ENCODE measurements at places on chromosomes 12 and 14.
A peak's percentile ranks its signal among the peaks of the same experiment; 100 is the strongest.

GRCh38 chr12:78176643-78177042 lies 345.9 kb downstream of the NAV3 start:
- no peak for DNase-seq

- no peak for DNase-seq
These were observed 328.3 kb downstream of the APAF1 start for GRCh38 chr12:98973395-98973794.

DNA sequence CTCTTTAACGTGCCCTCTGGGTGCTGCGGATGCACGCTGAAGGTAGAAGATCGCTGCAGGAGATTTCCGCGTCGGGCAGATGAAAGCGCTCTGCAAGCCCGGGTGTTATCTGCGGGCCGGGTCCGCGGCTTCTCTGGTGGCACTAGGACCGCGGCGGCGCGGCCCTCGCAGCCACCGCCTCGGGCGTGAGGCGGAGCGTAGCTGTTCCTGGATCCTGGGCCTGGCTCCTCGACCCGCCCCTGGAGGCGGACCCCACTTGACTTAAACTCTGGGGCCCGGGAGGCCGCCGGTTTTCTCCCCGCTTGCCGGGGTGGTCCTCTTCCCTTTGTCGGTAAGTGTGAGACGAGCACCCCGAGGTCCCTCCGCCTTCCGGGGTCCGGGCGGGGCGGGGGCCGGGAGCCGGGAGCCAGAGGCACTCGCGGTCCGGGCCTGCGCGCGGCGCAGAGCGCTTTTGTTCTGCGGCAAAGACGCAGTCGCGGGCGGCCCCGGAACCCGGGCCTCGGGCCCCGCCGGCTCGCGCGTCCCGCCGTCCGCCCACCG lies at the start of gene RESF1:
RESF1 (plus strand) TSS at position 255 of the 540 bp plus-strand sequence. CDS start 21,541 bp downstream, outside the sequence.
- DNase-seq, result peak; percentile 87

GRCh38 chr12:65500091-65500900 lies 221.8 kb downstream of the MSRB3 start:
- no peak for DNase-seq

DNA sequence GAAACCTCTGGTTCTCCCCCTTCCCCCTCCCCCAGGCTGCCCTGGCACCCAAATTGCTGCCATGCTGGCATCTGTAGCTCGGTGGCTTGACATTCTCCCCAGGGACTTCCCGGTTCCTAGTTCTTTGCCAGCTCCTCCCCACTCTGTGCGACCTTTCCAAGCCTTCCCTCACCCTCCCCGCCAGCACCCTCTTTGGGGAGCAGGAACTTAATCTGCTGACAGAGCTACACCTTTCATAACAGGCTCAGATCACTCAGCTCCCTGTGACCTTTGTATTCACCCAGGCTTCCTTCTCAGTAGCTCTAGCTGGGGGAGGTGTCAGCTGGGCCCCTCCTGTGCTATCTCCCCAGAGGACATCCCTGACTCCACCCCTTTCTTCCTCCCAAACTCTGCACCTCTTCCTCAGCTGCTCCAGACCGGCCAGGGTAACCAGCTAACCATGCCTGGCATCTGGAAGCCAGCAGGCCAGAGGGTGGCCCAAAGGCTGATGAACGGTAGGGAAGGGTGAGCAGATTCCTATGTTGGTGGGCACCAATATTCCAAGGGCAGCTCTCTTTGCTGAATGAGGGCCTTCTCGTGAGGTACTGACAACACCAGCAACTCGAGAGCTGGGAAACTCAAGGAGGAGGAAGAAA lies 1.8 kb upstream of the COX14 start:
- DNase-seq, result no peak

GRCh38 chr12:1749019-1749418 lies 58.1 kb downstream of the ADIPOR2 start:
- DNase-seq, result no peak

GRCh38 chr14:33309106-33309505 lies 370.4 kb downstream of the NPAS3 start:
- DNase-seq, result no peak

DNA sequence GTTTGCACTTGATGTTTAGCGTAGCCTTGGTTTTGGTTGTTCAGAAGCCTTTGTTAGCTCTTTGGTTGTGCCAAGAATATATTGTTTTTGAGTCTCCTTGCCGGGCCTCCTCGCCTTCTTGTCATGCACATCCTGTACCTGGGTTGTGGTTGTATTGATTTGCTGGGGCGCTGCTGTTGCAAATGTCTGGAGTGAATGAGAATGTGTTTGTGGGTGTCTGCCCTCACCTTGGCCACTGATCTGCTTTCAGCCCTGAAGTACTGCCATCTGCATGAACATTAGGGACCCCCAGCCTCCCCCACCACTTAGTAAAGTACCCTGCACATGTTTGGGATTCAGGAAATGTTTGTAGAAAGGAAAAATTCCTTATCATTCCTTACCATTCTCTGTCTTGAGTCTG lies 16.5 kb downstream of the PRKCH start:
- no peak for DNase-seq

DNA sequence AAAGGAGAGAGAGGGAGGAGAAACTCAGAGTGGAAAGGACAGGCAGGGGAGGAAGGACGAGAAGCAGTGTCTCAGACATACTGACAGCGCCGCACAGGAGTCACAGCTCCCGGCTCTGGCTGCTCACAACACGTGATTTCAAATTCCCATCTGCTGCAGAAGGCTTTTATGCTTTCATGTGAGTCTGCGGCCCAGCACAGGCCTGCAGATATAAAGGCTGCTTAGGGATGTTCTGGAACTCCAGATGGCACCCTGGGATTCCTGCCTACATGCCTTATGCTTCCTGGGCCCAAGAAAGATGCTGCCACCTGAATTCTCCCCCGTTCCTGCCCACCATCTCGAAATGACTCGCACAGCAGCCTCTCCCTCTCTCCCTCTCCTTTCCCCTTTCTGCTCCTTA lies 89.6 kb downstream of the NUAK1 start:
- DNase-seq, result peak; percentile 74

DNA sequence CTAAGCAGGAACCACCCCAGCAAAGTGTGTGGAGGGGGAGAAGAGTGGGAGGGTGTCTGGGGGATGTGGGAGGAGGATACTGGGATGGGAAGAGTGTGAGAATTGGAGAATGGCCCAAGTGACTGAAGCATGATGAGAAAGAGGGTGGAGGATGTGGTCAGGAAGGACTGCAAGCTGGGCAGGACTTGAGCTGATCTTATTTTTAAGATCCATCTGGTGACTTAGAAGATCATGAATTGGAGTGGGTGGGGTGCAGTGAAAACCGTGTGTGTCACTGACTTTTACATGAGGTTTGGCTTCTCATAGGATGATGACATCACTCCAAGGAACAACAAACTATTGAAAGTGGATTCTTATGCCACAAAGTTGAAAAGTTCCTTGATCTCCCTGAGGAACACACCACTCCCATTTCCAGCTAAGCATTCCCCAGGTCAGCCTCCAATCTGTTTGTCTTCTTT lies 287.5 kb downstream of the GALC start:
- DNase-seq, result peak; percentile 28

DNA sequence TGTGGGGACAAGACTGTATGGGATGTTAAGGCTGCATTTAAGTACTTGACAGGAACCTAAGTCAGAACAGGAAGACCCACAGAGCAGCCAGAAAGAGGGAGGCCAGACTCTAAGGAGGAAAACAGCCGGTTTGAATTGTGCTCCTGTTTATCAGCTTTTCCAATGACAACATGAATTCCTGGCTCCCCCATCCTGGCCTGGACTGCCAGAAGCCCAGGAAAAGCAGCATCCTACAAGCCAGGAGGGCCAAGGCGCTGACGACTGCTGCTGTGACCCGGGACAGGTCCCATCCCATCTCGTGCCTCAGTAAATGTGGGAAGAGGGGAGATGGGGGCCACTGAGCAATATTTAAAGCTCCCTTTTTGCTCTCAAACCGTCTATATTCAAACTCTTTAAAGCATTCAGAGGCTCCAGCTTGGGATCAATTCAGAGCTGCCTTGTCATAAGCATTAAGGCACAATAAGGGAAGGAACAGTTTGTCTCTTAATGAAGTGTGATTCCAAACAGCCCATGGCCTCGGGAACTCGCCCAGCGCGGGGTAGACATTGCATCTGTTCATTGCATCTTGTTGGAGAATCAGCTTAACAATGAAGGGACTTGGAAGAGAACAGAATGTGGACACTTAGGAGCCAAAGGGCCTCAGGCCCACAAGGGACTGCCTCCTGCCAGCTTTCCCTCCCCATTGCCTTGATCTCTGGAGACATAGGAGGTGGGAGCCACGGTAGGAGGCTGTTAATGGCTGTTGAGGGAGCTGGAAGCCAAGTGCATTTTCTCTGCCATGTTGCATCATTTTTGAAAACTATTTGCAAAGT lies 49.6 kb downstream of the CMKLR1 start:
- DNase-seq, result no peak

DNA sequence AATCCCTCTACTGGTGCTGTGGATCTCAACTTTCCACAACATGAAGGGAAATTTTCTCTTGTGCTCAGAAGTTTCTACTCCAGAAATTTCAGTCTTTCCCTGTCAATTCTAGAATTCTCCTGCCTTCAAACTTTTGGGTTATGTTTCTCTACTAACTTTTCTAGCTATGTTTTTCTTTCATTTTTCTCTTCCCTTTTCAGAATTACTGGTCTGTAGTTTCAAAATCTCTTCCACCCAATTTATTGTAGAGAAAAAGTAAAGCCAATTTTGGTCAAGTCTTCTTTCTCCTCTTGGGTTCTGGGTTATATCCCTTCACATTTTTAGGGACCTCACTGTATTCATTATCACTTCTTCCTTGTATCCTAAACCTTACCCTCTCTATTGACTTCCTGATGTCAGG lies 18.9 kb downstream of the CNTN1 start:
- no peak for DNase-seq

DNA sequence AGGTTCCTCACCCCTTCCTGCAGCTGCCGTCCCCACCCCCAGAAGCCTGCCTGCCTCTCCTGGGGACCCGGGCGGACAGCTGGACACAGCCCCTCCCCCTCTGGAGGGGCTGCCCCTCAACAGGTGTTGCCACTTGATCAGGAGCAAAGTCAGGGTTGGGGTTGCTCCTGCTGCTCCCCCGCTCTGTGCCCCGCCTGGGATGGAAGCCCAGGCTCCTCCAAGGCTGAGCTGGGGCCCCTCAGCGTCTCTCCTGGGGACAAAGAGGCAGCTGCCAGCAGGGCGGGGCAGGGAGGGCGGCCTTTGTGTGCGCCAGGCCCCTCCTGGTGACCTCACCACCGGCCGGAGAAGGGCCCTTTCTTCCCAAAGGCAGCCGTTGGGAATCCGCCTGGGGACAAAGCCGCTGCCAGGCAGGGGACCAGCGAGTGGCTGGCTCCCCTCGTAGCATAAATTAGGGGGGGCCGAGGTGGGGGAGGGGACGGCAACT lies 13.7 kb downstream of the TRMT61A start:
- peak; percentile 88 for DNase-seq

DNA sequence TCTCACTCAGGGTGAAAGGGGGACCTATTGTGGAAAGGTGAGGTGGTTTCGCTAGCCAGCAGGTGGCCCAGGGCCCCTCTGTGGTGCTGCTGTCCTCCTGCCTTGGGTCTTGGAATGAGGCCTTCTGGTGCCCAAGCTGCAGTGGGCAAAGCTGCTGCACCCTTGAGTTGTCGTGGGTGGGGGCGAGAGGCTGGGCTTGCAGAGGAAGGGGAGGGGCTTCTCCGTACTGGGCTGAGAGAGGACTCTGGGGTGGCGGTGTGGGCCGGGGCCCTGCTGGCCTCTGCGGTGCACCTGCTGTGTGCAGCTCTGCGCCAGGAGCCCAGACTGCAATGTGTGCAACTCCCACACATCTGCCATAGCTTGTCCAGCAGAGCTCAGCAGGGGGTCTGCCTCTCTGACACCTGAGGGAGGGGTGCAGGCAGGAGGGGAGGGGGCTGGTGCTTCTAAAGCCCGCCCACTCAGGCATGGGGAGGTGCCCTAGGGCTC lies 145.8 kb downstream of the KIF26A start:
- DNase-seq, result no peak

- DNase-seq, result no peak
These were observed 126.7 kb upstream of the SLC38A2 start for GRCh38 chr12:46499226-46499625.

DNA sequence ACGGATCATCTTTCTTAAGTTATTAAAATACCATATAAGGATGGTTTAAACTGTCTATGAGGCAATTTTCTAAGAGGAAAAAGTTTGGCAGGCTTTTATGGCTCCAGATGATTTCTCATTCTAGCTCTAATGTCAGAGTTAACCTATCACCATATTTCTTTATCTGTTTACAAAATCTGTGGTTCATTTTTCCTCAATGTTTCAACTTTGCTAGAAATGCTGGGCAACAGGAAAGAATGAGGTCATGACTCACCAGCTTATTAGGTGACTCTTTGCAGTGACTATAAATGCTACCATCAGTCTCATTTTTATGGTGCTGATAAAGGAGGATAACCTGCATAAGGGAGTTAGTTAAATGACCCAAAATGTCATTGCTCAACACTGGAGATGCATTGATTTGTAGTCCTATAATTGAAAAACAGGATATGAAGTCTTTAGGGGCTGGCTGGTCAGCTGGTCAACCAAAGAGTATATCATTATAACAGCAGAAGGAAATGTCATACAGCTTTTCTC lies 45.3 kb upstream of the RAP1B start:
- DNase-seq, result no peak

- DNase-seq, result no peak
These were observed 18.6 kb downstream of the PPFIBP1 start for GRCh38 chr12:27542628-27543027.

DNA sequence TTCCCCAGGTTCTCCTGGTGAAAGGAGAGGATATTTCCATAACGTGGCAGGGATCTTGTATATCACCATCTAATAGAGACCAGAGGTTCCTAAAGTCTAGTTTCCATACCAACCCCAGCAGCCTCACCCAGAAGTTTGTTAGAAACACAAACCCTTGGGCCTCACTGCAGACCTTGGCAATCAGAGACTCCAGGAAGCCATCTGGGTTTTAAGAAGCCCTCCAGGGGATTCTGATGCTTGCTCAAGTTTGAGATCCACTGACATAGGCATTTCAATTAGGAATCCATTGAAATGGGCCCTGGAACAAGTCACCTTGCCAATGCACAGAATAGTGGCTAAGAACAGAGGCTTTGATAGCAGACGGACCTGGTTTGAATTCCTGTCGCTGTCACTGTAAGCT lies 2.2 kb upstream of the CMKLR1 start:
- DNase-seq, result no peak

GRCh38 chr14:99725774-99726537 lies 41.9 kb downstream of the CYP46A1 start:
- no peak for DNase-seq

GRCh38 chr12:18629916-18630315 lies 107.9 kb downstream of the PLCZ1 start:
- no peak for DNase-seq

GRCh38 chr14:25833341-25834126 lies 764.3 kb downstream of the NOVA1 start:
- DNase-seq, result peak; percentile 43

DNA sequence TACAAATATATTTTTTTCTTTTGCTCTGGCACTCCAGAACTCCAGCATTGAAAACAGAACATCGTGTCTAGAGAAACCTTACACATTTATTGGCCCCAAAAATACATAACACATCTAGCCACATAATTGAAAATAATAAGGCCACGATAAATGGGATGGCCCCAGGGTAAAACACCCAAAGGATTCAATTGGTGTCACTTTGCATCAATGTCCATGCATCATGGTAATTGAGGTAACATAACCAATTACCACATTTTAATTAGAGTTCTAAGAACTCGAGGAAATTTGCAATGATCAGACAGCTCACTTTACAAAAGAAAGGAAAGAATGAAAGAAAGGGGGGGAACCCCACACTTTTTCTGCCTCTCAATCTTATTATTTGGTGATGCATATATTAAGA lies 151.8 kb upstream of the NPAS3 start:
- DNase-seq, result no peak
